LHCN-M2 (cell line): ENCODE measurements at places on chromosomes 16 and 17.

DNA sequence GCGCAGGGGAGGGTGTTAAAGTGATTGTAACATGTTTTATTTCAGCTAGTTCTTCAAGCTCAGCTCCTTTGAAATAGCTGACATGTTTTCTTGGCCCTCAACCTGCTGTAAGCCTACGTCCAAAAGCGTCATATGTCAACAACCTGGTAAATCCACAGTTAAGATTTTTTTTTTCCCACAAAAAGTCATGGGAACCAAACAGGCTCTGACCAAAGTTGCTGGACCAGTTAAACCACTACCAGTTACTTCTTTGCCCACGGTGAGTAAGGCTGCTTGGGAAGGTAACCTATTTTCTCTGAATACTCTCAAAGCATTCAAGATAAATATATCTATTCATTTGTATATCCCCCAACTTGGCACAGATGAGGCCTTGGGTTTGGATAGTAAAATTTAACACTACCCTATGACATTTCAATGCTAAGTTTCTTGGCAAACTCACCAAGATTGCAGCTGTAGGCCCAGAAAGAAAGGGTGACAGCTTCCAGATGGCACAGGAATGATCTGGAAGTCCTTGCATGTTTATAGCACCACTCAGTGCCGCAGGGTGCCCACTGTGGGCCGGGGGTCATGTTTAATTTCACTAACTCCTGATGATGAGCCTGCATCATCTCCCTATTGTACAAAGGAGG lies 166.2 kb downstream of the XYLT1 start:
- no peak for DNase-seq

- no peak for DNase-seq
These were observed 220.0 kb downstream of the NTN1 start for GRCh38 chr17:9241371-9241712.

DNA sequence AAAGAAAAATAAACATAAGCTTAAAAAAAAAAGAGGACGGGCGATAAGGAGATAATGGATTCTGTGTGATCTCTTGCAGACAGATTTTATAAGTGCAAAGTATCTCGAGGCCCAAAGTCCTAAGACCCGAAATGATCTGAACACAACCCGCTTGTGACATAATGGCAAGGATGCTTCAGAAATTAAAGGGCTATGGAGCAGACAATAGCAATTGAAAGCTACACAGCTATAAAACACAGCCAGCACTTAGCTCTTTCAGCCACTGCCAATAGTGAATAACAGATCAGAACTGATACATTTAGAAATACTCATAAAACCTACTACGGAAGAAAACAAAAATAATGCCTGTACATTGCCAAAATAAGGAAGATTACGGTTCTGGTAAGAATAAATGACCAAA lies 117.5 kb downstream of the ZFHX3 start:
- no peak for DNase-seq

DNA sequence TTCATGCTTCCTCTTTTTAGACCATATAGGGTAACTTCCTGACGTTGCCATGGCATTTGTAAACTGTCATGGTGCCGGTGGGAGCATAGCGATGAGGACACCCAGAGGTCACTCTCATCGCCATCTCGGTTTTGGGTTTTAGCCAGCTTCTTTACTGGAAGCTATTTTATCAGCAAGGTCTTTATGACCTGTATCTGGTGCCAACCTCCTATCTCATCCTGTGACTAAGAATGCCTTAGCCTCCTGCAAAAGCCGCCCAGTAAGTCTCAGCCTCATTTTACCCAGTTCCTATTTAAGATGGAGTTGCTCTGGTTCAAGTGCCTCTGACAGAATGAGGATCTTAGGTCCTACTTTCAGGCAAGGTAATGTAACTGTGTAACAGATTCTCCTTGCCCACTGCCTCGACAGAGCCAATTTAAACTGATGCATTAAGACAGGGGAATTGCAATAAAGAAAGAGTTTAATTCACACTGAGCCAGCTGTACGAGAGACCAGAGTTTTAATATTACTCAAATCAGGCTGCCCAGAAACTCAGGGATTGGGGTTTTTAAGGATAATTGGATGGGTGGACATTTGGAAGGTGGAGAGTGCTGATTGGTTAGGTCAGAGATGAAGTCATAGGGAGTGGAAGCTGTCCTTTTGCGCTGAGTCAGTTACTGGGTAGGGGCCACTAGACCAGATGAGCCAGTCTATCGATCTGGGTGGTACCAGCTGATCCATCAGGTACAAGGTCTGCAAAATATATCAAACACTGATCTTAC lies 59.9 kb upstream of the ATF7IP2 start:
- no peak for DNase-seq

- DNase-seq = no peak
These were observed 17.8 kb upstream of the ADGRG1 start for GRCh38 chr16:57610611-57611010.

DNA sequence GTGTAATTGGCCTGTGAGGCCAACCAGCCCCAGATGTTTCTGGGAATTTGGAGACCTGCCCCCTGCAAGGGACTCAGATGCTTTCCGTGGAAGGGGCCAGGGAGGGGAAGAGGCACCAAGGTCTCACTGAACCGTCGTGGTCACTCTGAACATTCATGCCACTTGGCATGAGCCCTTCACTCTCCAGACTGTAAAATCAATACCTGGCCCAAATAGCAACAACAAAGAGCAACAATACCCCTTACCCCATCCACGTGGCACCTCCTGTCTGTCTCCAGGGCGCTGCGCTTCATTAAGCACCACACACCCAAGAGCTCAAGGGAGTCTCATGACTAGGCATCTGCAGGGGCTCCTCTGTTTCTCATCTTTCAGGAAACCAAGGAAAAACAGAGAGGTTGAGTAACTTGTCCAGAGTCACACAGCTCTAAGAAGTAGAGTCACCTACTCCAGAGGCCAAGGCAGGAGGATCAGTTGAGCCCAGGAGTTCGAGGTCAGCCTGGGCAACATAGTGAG lies 52.8 kb downstream of the SOCS1 start:
- DNase-seq = no peak
